ENCODE measurements at places on chromosomes 5 and 9.
A peak's percentile ranks its signal among the peaks of the same experiment; 100 is the strongest.

DNA sequence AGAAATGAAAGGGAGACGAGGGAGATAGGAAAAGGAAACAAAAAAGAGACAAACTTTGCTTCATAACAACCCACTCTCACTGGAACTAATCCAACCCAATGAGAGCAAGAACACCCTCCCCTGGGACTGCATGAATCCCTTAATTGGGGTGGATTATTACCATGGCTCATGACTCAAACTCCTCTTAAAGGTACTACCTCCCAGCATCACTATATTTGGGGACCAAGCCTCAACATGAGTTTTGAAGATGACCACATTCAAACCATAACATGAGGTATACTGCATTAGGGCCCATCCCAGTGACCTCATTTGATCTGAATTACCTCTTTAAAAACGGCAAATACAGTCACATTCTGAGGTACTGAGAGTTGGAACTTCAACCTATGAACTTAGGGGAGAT lies 8.0 kb downstream of the MTAP start:
- DNase-seq = no peak

- no peak for DNase-seq
Observed at GRCh38 chr5:116652903-116653302, 78.3 kb upstream of the SEMA6A start.

- DNase-seq = no peak
Observed at GRCh38 chr5:69084195-69084594, 9.6 kb upstream of the SLC30A5 start.

- DNase-seq = no peak
Observed at GRCh38 chr5:139565411-139566305, 4.5 kb downstream of the UBE2D2 start.

DNA sequence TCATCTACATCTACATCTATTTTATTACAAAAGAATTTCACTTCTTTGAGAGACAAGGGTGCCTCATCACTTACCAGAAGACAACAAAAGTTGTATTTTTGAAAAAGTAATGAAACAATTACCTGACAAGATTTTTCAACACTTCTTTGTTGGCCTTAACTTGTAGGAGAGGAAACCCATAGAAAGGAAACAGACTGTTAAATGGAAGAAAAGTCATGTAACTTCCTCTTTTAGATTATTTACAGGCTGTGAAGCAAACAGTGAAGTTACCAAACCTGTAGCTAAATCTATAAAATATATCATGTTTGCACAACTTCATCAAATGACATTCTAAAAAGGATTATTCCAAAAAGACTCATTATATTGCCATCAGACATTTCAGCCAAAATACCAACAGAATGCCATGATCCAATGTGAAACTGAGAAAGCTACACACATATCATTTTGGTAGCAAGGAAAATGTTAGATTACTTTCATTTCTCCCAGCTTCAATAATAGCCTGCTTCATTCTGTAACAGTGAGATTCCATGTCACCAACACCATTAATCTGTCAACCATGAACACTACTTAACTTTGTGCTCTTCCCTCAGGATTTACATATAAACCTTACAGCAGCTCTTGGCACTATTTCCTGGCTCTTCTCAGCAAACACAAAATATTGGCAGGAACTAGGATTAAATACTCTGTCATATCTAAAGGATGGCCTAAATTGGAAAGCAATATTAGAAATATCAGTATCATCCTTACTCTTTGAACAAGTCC lies 122.5 kb downstream of the MCTP1 start:
- no peak for DNase-seq

- DNase-seq = no peak
Observed at GRCh38 chr9:83327323-83327722, 210.9 kb downstream of the FRMD3 start.

GRCh38 chr5:76443066-76443800 lies 40.1 kb downstream of the IQGAP2 start:
- DNase-seq = no peak

- peak; percentile 64 for DNase-seq
Observed at GRCh38 chr5:39376293-39376714, 12.0 kb upstream of the C9 start.

DNA sequence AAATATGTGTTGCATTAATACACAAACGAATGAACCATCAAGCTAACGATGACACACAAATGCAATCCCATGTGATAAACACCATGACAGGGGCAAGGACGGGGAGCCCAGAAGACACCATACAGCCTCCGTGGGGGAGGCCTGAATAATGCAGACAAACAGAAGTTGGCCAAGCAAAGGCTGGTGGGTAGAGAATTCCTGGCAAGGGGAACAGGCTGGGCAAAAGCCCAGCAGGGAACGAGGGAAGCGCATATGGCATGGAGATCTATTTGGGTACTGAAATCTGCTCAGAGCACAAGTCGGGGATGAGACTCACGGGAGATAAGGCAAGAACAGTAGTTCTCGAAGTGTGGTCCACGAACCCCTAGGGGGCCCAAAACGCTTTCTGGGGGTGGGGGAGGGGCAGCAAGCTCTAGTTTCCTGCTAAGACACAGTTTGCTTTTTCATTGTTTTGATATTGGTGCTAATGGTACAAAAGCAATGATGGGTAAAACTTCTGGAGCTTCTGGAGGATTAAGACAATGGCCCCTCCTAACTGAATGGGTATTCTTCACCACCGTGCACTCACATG lies 42.9 kb upstream of the FBXW11 start:
- DNase-seq = no peak

- DNase-seq = peak; percentile 46
Observed at GRCh38 chr9:35728041-35728971, 3.7 kb downstream of the TLN1 start.

- no peak for DNase-seq
Observed at GRCh38 chr5:75235711-75236110, 967 bp downstream of the ANKRD31 start.

DNA sequence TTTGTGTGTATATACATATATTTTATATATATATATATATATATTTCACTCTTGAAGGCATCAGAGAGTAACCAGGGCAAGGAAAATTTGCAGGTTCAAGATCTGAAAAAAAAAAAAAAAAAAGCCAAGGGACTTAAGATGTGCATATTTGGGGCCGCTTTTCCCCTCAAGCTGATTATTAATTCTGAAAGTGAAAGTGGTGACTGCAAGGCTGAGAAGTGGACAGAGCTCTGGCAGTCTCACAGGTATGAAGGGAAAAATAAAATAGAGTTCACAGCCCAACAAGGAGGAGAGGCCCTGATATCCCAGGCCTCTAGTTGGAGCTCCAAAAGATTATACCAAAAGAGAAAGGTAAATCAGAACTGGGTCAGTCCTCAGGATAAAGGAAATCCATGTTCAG lies 234.4 kb upstream of the GAS1 start:
- no peak for DNase-seq
